ENCODE measurements at places on chromosomes 11 and 22. TPM values are rescaled to one million over a fixed set of nuclear protein-coding genes. Genes with fewer than 3 reads are reported as not detected.
A peak's percentile ranks its signal among the peaks of the same experiment; 100 is the strongest.

SH3BP1 gene
- total RNA-seq, result 21.3 TPM

OR52N4 gene
- 0.09 TPM for total RNA-seq

SYNGR1 gene
- 2.8 TPM for total RNA-seq

CHKB gene
- 65.6 TPM for total RNA-seq

AKIP1 gene
- total RNA-seq, result 16.2 TPM

CHRM1 gene
- not detected for total RNA-seq

GRCh38 chr11:126996036-126996804 lies 4.3 kb downstream of the KIRREL3 start:
- no peaks in the 10 kb centered on the region for H3K36me3 ChIP-seq
- DNase-seq, result no peak
- peaks cover 24% of the 10 kb centered on the region for H3K27me3 ChIP-seq
- H3K27ac ChIP-seq, result no peak overlapping the region
- H3K4me1 ChIP-seq, result no peaks in the 10 kb centered on the region

DNA sequence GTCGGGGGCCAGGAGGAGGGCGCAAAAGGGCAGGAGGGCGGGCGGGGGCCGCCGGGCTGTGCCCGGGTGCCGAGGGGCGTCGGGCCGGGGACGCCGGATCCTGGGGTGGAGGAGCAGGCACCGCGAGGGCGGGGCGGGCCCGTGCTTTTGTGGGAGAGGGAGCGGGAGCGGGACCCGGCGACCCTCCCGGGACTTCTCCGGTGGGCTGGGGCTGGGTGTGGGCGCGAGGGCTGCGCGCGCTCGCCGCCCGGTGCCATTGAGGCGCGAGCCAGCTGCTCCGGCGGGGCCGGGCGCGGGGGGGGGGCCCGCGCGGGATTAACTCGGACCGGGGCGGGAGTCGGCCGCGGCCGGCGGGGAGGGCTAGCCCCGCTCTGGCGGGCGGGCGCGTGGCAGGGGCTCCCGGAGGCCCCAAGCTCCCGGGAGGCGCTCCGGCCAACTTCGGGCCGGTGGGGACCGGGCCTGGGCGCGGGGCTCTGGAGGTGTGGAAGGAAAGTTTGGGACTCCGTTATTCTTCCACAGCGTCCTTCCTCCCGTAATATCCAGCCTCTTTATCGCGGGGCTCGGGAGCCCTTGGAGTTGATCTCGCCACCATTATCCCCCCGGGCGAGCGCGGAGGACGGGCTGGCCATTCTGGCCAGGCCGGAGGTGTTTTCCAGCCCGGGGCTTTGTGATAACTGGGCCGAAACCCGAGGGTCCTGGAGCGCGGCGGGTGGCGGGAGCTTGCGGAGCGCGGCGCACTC lies 936 bp downstream of the CECR2 start:
- DNase-seq, result no peak
- peaks cover 11% of the 10 kb centered on the region for H3K4me1 ChIP-seq
- peaks cover 67% of the 10 kb centered on the region for H3K27me3 ChIP-seq
- no peak overlapping the region for H3K27ac ChIP-seq
- no peaks in the 10 kb centered on the region for H3K36me3 ChIP-seq

DNA sequence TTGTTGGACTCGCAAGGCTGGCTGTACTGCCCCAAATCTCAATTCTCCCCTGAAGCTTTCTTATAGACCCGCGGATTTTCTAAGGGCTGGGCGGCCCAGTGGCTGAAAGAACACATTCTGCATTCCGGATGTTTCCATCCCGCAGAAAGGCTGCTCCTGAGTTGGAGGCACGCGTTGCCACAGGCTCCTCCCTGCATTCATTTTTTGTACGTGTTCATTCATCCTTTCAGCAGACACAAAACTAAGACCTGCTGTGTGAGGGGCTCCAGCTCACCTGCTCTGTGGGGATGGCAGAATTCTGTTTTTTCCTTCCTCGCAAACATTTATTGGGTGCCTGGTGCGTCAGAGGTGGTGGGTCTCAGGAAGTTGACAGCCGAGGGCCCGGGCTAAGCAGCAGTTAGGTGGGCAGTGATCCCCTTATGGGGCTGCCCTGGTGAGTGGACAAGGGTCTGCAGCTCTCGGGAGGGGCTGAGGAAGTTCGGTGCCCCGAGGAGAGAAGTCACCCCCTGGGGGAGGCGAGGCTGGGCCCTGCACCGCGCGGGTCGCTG lies 23.7 kb downstream of the SHANK3 start:
- H3K27me3 ChIP-seq, result no peaks in the 10 kb centered on the region
- H3K27ac ChIP-seq, result no peak overlapping the region
- H3K4me3 ChIP-seq, result no peak overlapping the region
- no peak for DNase-seq
- no peaks in the 10 kb centered on the region for H3K4me1 ChIP-seq

GRCh38 chr11:22173532-22173931 lies 19.4 kb upstream of the ANO5 start:
- no peak for DNase-seq
- H3K27ac ChIP-seq, result no peak overlapping the region
- no peaks in the 10 kb centered on the region for H3K27me3 ChIP-seq
- H3K36me3 ChIP-seq, result no peaks in the 10 kb centered on the region
- no peaks in the 10 kb centered on the region for H3K4me1 ChIP-seq

GRCh38 chr22:19478045-19478900 lies 720 bp downstream of the UFD1 start:
- peak overlapping the region; percentile 78 for H3K4me3 ChIP-seq
- H3K4me1 ChIP-seq, result peaks cover 15% of the 10 kb centered on the region
- H3K27me3 ChIP-seq, result no peaks in the 10 kb centered on the region
- H3K36me3 ChIP-seq, result peaks cover 27% of the 10 kb centered on the region
- no peak for DNase-seq

- no peaks in the 10 kb centered on the region for H3K36me3 ChIP-seq
- no peaks in the 10 kb centered on the region for H3K4me1 ChIP-seq
- H3K27ac ChIP-seq, result no peak overlapping the region
- peaks cover 3% of the 10 kb centered on the region for H3K27me3 ChIP-seq
- DNase-seq, result no peak
These were observed 27.2 kb upstream of the TH start for GRCh38 chr11:2198621-2199365.

- no peaks in the 10 kb centered on the region for H3K4me1 ChIP-seq
- H3K36me3 ChIP-seq, result no peaks in the 10 kb centered on the region
- no peak for DNase-seq
These were observed 10.3 kb downstream of the PRDM10 start for GRCh38 chr11:129992161-129992944.

DNA sequence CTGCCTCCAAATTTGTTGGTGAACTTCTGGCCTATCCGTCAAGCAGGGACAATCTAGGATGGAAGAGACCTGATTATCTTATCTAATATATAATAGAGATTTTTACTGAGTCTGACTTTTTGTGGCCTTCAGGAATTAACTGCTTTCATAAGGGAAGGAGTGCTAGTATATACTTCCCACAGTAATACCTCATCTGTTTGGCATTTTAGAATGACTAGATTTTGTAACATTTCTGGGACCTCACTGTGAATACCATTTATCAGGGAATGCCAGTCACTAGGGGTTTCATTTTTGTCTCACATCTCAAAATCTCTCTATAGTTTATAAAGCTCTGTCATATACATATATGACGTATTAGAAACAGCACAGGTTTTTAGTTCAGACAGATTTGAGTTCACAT lies 114.3 kb downstream of the INSC start:
- H3K4me3 ChIP-seq, result no peak overlapping the region
- H3K36me3 ChIP-seq, result no peaks in the 10 kb centered on the region
- no peaks in the 10 kb centered on the region for H3K27me3 ChIP-seq
- no peak overlapping the region for H3K27ac ChIP-seq

DNA sequence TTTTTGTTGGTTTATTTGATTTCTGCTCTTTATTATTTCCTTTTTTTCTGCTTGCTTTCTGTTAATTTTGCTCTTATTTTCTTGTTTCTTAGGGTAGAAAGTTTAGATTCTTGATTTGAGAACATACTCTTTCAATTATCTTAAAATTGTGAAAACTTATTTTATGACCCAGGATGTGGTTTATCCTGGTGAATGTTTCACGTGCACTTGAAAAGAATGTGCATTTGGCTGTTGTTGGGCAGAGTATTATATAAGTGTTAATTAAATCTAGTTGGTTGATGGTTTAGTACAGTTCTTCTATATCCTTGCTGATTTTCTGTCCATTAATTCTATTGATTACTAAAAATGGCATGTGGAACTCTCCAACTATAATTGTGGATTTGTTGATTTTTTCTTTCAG lies 66.9 kb upstream of the NARS2 start:
- H3K36me3 ChIP-seq, result no peaks in the 10 kb centered on the region
- H3K4me3 ChIP-seq, result no peak overlapping the region
- no peaks in the 10 kb centered on the region for H3K4me1 ChIP-seq
- H3K27ac ChIP-seq, result no peak overlapping the region

DNA sequence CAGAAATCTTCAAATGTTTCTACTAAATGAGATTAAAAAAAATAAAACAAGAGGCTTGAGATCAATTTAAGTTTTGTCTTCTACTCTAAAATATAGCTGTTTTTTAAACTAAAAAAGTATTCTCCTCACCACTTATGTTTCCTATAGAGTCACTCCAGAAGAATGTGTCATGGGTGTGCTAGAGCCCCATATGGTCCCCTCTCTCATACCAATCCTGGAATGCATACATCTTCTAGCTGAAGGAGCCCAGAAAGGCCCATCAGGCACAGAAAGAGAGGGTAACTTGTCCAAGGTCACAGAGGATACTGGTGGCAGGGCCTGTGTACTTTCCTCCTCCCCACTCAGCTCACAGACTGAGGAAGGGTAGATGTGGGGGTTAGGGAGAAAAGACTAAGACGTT lies 34.4 kb downstream of the RELT start:
- H3K4me1 ChIP-seq, result peaks cover 7% of the 10 kb centered on the region
- no peak overlapping the region for H3K4me3 ChIP-seq
- DNase-seq, result no peak
- H3K27me3 ChIP-seq, result no peaks in the 10 kb centered on the region

DNA sequence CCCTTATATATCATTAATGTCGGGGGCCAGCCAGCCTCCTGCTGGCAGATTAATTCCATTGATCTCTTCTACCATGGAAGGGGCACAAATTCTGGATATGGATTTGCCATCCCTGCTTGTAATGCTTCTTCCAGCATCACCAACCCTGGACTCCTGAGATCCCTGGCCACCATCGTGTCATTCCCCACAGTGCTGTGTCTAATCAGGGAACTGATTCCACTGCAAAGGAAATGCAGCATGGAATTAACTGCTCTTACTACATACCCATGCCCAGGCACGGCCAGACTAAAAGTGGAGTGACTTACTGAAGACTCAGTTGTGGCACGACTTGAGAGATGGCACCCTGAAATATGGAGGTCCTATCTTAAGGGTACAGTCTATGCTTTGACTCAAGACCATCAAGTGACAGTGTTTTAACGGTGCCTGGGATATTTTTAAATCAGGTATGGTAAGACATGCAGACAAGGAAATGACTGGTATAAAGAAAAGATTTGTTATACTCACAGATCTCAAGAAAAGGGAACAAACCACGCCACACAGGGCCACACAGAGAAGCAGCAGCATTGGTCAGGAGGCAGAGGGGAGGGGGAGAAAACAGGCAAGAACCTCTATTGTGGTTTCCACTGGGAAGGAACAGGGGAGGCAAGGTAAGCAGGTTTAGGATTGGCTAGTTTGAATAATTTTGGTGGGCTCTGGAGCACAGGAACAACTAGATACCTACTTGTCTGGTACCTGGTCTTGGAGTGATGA lies 65.1 kb downstream of the IGLL5 start:
- no peaks in the 10 kb centered on the region for H3K36me3 ChIP-seq
- H3K4me1 ChIP-seq, result no peaks in the 10 kb centered on the region
- H3K27ac ChIP-seq, result no peak overlapping the region
- no peak for DNase-seq
- H3K27me3 ChIP-seq, result peaks cover 11% of the 10 kb centered on the region

GRCh38 chr22:49462795-49463194 lies 364.9 kb downstream of the BRD1 start:
- H3K27ac ChIP-seq, result no peak overlapping the region
- H3K4me1 ChIP-seq, result no peaks in the 10 kb centered on the region
- no peaks in the 10 kb centered on the region for H3K36me3 ChIP-seq
- no peaks in the 10 kb centered on the region for H3K27me3 ChIP-seq
- H3K4me3 ChIP-seq, result no peak overlapping the region

DNA sequence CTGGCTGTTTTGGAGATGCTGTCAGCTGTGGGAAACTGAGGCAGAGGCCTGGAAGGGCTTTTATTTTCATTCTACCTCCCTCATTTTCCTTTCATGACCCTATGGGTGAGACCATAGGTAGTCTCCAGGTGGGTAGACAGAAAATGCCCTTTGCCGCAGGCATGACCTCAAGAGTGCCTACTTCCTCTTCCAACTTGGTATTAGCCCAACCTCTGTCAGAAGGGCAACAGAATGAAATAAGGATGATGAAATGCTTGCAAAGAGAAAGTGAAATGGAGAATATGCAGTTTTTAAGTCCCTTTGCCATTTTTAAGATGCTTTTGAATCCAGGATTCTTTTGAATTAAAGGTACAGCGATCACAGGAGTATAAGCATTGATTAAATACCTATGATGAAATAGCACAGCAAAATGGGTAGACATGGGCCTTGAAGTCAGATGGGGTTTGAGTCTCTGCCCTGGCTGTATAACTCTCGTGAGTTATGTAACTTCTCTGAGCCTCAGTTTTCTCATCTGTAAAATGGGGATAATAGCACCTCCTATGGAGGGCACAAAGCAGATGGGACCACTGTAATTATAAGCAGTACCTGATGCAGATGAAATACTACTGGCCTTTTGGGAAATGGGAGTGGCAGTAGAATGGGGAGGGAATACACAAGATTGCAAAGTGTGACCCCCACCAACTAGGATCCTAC lies 3.7 kb downstream of the ASPHD2 start:
- no peaks in the 10 kb centered on the region for H3K36me3 ChIP-seq
- H3K4me1 ChIP-seq, result peaks cover 13% of the 10 kb centered on the region
- DNase-seq, result no peak
- peaks cover 20% of the 10 kb centered on the region for H3K27me3 ChIP-seq

GRCh38 chr11:10519630-10520029 lies 21.4 kb downstream of the RNF141 start:
- H3K4me1 ChIP-seq, result peaks cover 11% of the 10 kb centered on the region
- no peaks in the 10 kb centered on the region for H3K27me3 ChIP-seq

GRCh38 chr22:32204040-32204855 lies 625 bp downstream of the RFPL2 start:
- no peak for DNase-seq
- H3K4me3 ChIP-seq, result no peak overlapping the region

DNA sequence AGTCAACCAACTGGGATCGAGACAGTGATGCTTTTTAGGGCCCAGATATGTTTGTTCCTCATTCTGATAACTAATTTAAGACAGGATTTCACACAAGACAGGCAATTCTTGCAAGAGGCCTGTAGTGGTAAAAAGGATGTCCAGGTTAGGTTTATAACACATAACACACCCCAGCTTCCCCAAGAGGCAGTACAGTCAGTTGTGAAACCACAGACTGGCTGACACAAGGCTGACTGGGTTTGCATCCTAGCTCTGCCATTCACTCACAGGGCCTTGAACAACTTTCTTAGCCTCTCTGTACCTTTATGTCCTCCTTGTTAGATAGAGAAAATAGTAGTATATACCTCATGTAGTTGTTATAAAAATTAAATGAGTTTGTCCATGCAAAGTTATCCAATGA lies 55.0 kb upstream of the PTH start:
- H3K4me1 ChIP-seq, result no peaks in the 10 kb centered on the region
- no peak for DNase-seq
- no peaks in the 10 kb centered on the region for H3K36me3 ChIP-seq
